ENCODE measurements at places on chromosomes 11 and 22.

DNA sequence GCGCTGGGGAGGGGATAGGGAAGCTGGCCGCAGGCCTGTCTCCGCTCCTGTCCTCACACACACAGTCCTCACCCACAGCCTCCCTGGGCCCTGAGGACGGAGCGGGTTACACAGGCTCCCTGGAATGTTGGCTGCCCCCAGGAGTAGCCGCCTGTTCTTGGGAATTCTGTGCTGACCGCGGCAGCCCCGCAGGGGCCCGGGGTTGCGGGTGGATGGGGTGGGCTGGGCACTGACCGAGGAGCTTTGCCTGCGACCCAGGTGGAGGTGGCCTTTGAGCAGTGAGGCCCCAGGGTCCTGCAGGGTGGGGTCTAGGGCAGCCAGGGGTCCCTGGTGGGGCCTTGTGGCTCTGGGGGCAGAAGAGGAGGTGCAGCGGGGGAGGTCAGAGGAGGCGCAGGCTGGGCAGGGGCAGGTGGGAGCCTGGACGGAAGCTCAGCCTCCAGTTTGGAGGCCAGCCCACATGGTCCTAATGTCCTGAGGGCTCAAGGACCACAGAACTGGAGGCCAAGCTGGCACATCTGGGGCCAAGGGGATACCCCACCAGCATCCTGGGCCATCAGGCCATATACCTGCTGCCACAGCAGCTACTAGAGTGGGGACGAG lies 6.6 kb upstream of the MRGPRG start:
- DNase-seq, result no peak

GRCh38 chr11:129854232-129854805 lies 38.7 kb downstream of the TMEM45B start:
- no peak for DNase-seq

DNA sequence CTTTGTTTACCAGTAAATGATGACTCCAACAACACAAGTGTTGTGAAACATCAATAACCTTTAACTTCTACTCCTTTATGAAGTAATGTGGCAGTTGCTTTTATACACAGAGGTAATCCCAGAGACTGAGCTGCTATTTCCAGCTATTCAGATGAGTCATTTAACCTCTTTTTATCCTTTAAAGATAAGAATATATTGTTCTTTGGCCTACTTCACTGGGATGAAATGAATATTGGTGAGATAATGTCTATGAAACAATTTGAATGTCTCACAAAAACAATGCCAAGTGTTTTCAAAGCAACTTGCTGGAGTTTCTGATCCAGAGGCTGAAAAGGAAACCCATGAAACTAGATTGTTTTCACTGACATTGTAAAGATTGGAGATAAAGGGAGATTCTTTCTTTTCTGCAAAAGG lies 564.4 kb upstream of the LUZP2 start:
- no peak for DNase-seq

DNA sequence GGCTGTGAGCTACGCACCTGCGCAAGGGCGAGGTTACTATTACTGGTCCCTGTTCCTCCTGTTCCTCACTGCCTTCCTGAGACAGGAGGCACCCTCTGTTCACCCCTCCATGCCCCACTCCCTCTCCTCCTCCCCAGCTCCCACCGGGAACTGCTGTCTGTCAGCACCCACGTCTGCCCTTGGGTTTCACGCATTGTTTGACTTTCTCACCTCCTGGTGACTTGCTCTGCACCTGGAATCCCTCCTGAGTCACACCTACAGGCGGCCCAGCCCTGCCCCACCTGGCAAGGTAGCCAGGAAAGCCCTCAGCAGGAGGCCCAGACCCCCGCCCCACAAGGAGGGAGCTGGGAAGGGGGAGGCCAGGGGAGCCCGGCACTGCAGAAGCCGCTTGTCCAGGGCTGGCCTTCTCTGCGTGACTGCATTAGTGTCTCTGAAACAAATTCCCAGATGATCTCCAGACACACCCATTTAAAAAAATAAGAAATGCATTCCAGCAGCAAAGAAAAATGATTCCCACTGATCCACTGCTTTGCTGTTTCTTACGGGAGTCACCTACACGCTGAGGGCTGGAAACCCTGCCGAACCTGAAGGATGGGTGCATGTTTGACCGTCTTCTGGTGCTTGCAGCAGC lies 86.4 kb downstream of the CELSR1 start:
- no peak for DNase-seq

GRCh38 chr11:79441461-79441875 lies 638 bp upstream of the TENM4 start:
- no peak for DNase-seq

- DNase-seq, result no peak
Measured at GRCh38 chr22:37318364-37319109, 36.2 kb downstream of the CYTH4 start.

DNA sequence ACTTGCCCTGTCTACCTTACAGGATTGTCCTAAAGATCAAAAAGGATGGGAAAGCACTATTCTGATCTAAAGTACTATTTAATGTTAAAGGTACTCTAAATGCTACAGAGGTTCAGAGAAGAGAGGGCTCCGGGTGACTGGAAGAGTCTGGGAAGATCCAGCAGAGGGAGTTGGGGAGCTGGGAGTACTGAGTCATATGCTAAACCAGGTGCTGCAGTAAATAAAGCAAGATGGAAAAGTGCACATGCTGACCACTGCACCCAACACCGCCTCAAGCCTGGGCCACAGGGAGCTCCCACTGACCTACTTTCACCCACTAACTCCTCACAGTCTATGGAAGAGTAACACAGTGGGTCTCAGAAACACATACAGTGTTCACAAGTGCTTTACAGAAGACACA lies 49.3 kb downstream of the WT1 start:
- DNase-seq, result no peak

GRCh38 chr11:2834503-2835273 lies 50.9 kb downstream of the CDKN1C start:
- no peak for DNase-seq

DNA sequence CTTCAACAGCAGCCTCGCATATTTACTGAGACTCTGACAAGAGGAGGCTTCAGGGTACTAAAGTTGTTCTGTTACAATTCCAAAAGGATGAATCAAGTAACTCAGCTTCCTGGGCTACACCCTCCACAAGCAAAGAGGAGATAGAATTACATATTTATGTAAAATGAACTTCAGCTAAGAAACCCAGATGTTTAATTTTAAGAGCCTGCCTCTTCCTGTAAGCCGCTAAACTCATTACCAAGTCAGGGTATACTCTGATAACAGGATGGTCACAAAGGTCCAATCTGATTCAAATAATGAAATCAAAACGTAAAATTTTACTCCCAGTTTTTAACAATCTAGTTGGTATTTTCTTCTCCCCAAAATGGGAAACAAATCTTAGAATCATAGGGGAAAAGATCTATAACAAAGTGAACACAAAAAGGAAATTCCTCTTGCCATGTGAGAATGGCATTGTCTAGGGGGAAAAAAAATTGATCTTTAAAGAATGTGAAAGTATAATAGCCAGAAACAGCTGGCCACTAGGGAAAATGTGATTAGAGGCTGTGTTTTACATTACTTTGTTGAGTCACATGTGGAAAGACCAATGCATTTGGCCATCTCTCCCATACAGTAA lies 30.9 kb downstream of the CHEK2 start:
- peak; percentile 82 for DNase-seq

DNA sequence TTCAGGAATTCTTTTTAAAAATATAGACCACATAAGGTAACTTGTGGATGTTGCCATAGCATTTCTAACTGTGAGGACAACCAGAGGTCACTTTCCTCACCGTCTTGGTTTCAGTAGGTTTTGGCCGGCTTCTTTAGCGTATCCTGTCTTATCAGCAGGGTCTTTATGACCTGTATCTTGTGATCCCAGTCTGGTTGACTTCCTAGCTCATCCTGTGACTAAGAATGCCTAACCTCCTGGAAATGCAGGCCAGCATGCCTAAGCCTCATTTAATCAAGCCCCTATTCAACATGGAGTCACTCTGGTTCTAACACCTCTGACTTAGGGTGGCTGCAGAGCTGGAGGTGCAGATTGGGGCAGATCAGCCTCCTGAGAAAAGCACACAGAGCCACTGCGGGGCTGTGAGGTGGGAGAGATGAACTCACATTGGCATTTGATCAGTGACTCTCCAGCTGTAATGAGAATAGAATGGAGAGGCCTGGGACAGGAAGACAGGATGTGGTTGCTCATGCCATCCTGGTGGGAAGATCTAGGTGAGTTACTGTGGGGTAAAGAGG lies 41.1 kb upstream of the TOP3B start:
- no peak for DNase-seq

GRCh38 chr22:37248251-37248650 lies 4.2 kb upstream of the RAC2 start:
- no peak for DNase-seq

DNA sequence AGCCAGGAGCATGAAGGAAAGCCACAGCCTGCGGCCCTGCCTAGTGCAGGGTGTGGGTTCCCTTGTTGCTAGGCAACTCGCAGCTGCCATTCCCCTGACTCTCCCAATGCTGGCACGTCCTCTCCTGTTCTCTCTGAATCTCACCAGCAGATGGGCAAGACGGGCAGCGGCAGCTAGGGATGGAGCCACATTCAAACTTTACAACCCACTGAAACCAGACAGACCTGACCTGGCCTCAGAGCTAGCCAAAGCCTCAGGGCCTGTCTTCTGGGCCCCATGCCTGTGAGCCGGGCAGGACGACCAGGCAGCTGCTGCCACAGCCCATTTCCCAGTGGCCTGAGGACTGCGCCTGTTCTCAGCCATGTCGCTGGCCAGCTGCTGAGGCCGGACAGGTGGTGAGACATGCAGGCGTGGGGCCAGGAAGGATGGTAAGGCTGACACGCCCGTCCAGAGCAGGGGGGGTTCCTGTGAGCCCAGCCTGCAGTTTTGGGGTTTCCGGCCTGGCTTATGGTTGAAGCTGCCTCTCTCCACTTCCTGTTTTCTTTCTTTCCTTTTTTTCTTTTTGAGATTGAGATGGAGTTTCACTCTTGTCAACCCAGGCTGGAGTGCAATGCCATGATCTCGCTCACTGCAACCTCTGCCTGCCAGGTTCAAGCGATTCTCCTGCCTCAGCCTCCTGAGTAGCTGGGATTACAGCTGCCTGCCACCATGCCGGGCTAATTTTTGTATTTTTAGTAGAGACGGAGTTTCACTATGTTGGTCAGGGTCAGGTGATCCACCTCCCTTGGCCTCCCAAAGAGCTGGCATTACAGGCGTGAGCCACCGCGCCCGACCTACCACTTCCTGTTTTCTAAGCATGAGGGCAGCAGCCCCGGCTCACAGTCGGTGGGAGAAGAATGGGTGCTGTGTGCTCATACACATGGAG lies 4.1 kb downstream of the SUN2 start:
- DNase-seq, result no peak

DNA sequence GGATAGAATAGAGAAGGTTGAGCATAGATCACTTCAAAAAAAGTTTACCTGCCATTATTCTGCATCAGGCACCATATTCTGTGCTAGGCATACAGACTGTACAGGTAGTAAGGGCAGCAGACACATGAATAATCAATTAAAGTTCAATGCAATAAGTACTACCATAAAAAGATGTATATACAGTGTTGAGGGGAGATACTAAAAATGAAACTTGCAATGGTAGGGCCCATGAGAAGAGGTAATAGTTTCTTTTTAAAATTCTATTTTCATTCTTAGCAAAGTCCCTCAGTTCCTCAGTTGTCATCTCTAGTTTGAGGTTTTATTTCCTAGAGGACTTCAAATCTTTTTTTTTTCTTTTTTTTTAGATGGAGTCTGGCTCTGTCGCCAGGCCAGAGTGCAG lies 819.9 kb downstream of the FAM181B start:
- no peak for DNase-seq

DNA sequence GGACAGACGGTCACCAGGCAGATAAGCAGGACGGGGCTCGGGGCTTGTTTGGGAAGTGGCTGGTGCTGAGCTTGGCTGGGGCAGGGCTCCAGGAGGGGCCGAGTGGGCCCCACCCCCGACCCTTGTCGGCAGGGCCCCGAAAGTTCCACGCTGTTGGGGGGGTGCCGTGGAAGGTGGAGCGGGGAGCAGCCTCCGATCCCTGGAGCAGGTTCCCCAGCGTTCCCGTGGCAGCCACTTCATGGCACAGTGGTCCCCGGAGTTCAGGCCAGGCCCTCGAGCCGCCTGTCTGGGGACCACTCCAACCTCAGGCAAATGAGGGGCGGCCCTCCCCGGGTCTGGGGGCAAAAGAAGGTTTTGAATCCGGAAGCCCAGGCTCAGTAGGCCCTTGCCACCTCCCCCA lies 46.7 kb upstream of the PPARA start:
- no peak for DNase-seq

GRCh38 chr11:118894192-118894591 lies 10.5 kb downstream of the CXCR5 start:
- DNase-seq, result no peak

DNA sequence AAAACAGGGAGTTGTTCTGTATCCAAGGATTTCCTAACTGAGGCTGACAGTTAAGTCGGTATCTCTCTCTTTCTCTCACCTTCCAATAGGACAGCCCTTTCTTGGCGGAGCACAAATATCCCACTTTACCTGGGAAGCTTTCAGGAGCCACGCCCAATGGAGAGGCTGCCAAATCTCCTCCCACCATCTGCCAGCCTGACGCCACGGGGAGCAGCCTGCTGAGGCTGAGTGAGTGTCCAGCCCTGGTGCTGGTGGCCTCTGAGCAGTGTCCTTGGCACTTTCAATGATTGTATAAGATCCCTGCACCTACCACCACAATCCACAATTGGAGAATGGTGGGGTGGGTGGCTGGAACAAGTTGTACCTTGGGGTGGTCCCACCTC lies 33.7 kb downstream of the CYB5R2 start:
- no peak for DNase-seq

- no peak for DNase-seq
Measured at GRCh38 chr11:11167806-11168205, 185.2 kb downstream of the CSNK2A3 start.

DNA sequence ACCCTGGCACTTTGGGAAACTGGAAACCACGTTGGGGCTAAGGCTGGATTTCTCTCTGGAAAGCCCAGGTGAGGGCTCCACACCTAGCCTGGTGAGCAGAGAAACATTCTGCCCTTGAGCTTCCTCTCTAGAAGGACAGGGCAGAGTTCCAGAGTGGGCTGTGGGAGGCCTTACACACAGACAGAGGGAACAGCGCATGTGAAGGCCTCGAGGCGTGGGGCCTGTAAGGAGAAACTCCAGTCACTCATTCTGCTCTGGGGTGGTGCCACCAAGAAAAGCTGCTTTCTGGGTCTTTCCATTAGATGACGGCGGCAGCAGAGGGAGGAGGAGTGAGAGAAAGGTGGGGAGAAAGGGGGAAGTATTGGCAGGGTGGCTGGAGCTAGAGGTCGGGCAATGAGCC lies 183.1 kb downstream of the CHST1 start:
- no peak for DNase-seq

- DNase-seq, result no peak
Measured at GRCh38 chr22:25051073-25051472, 98.6 kb downstream of the KIAA1671 start.

DNA sequence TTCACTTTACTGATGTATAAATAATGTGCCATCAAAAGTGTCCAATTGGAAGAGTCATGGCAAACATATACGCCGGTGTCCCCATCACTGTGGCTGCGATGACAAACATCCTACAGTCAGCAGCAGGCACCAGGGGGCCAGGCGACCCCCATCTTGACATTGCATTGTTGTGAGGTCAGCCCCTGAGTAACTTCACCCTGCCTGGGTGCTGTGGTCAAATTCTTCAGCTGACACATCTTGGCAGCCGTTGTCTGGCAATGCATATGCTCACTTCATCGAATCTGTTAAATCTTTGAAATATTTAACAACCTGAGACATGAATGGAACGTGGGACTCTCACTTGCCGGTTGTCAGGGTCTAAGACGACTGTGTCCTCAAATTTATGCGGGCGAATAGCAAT lies 430.9 kb downstream of the BRD1 start:
- DNase-seq, result no peak

GRCh38 chr22:22703715-22704114 lies 59.3 kb downstream of the GGTLC2 start:
- no peak for DNase-seq
